Fibroblast of skin of right biceps (primary cell): ENCODE measurements at places on chromosomes 16 and 17.
A peak's percentile ranks its signal among the peaks of the same experiment; 100 is the strongest.

DNA sequence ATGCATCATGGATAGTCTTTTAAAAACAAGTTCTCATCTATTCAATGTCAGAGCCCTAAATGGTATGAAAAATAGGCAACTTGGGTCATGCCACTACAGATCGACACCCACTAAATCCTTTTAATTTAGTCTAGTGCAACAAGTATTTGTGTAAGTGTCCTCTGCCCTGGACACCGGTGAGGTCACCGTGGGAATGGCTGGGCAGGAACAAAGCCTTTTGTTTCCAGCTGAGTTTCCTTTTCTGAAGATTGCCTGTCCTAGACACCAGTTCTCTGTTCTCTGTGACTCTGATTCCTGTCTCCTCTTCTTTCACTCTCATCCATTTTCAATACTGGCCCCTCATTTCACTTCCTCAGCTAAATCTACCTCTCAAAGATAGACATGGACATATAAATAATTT, 446.5 kb downstream of the MAF start:
- no peak for DNase-seq

DNA sequence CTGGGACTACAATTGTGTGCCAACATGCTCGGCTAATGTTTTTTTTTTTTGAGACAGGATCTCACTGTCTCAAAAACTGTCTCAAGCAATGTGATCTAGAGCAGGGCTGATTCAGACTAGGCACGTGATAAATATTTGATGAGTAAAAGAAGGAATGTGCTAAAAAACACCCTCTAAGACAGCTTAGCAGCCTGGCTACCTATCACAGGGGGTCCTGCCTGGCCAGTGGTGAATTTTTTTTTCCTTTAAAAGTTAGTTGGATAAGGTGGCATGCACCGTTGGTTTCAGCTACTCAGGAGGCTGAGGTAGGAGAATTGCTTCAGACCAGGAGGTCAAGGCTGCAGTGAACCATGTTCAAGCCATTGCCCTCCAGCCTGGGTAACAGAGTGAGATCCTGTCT, 14.8 kb upstream of the GPATCH8 start:
- peak; percentile 62 for DNase-seq

DNA sequence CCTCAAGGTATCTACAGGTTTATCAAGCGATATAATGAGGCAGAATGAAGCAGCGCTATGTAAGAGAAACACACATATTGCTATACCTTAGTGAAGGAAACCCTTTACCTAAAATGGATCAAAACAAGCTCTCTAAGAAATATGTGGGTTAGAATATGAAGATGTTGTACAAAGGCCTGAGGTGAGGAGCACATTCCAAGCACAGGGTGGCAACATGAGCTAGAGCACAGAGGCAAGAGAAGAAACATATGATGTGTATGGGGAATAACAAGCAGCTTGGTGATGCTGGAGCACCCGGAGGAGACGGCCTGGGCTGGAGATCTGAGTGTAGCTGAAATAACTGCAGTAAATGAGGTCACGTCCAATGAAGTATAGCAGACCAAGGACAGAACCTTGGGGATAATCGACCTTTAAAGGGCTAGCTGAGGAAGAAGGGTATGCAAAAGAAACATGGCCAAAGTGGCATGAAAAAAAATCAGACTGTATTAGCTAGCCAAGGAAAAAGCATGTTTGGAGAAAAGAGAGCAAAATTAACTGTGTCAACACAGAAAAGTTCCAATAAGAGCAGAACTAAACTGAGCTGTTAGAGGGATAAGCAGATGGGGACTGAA, 44.0 kb downstream of the MARVELD3 start:
- no peak for DNase-seq

DNA sequence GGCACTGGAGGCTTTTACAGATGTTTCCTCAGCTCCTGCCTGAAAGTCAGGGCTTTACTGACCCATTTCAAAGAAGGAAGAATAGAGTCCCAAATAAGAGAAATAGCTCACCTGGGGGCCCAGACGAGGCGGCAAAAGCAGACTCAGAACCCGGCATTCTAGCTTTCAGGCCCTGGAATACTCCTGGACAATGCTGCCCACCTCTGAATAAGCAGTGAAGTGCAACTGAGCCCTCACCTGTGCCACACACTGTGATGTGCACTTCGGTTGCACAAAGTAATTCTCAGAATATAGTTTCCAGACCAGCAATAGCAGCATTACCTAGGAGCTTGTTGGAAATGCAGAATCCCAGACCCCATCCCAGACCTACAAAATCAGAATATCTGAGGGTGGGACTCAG, 54.6 kb downstream of the ZNF423 start:
- no peak for DNase-seq

DNA sequence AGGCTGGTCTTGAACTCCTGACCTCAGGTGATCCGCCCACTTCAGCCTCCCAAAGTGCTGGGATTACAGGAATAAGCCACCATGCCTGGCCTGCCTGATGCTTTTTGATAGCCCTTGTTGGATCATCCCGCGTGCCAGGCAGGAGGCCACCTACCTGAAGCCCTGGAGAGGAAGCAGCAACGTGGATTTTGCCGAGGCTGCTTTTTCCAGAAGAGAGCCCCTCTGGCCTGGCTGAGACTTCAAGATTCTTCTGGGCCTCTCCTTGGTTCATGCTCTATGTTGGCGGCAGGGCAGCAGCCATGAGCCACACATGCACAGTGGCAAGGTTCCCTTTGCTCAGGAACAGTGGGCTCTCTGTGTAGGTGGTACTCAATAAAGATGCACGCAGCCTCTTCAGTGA, 11.5 kb downstream of the KATNB1 start:
- no peak for DNase-seq

- peak; percentile 35 for DNase-seq
Observed at GRCh38 chr16:71542377-71542776, 16.2 kb downstream of the CHST4 start.

GRCh38 chr17:43393944-43394482, 4.8 kb upstream of the ARL4D start:
- peak; percentile 87 for DNase-seq

GRCh38 chr16:87815567-87815966, 49.8 kb upstream of the KLHDC4 start:
- no peak for DNase-seq

DNA sequence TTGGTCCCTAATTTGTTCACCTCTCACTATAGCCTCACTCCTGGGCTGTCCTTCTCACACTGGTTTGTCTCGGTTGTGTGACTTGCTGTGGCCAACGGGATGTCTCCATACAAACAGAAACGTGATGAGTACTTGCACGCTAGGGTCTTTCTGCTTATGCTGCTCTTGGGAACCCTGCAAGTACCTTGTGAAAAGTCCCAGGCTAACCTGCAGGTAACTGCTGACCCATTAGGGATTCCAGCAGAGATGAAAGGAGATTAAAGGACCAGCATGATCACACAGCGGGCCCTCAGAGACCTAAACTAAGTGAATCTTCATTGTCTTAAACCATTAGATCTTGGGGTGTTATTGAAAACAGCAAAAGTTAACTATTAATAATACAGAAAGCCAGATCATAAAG, 562.8 kb upstream of the GOT2 start:
- no peak for DNase-seq

DNA sequence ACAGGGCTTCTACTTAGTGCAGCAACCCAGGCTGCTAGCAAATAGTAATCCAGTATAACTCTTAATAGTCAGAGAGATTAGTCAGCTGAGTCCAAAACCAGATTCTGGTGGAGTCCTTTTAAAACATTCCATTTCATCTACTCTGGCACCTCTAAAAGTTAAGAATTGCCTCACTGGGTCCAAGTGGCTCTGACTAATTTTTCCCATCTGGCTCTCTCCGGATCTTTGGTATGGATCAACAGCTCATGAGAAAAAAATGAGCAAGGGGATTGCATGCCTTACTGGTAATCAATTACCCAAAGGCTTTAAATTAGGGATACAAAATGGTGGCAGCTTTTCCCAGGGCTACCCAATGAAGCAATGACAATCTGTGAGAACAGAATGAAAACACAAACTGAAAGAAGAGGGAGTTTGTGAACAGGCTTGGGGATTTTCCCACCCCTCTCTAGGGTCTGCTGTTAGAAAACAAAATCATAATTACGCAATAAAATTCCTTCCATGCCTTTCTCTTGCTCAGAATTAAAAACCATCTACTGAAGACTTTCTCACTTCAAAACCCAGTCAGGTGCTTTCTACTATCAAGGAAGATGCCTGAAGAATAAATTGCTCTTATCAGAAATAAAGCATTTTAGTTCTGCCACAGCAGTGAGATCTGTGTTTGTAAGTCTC, 84.6 kb upstream of the PMFBP1 start:
- peak; percentile 91 for DNase-seq

DNA sequence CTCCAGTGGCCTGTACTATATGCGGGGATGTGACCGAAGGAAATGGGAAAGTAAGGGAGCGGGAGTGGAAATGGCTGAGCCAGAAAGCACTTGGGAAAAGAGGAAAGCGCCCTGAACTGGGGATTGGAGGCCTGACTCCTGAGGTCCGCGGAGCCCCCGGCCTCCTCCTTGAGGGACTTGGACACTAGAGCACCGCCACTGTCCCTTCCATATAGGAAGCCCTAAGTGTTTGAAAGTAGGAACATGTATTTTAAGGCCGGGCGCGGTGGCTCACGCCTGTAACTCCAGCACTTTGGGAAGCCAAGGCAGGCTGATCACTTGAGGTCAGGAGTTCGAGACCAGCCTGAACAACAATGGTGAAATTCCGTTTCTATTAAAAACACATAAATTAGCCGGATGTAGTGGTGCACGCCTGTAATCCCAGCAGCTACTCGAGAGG, 530 bp upstream of the ZDHHC7 start:
- no peak for DNase-seq

DNA sequence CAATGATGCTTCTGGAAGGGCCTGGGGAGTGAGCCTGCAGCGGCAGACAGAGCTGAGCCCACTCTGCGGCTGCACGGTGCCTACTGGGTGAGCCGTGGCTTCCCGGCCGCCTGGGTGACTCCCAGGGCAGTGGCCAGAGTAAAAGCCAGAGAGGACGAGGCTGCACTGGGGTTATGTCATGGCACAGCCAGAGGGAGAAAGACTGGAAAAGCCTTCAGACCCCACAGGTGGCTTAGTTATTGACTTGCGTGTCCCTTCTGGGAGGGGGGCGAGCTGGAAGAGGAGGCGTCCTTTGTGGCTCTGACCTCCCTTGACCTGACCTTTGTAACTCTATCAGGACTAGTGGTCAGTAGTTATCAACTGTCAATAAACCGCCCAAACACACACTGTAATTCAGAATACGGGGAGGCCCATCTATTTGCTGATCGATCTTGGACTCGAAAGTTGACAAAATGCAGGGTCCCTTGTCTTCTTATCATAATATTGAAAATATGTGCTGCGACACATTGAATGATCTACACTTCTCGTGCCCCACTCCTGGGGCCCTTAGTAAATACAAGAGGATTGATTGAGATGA, 385.9 kb upstream of the ZFHX3 start:
- DNase-seq: no peak

GRCh38 chr17:17073581-17074403, 31.5 kb downstream of the MPRIP start:
- peak; percentile 23 for DNase-seq

DNA sequence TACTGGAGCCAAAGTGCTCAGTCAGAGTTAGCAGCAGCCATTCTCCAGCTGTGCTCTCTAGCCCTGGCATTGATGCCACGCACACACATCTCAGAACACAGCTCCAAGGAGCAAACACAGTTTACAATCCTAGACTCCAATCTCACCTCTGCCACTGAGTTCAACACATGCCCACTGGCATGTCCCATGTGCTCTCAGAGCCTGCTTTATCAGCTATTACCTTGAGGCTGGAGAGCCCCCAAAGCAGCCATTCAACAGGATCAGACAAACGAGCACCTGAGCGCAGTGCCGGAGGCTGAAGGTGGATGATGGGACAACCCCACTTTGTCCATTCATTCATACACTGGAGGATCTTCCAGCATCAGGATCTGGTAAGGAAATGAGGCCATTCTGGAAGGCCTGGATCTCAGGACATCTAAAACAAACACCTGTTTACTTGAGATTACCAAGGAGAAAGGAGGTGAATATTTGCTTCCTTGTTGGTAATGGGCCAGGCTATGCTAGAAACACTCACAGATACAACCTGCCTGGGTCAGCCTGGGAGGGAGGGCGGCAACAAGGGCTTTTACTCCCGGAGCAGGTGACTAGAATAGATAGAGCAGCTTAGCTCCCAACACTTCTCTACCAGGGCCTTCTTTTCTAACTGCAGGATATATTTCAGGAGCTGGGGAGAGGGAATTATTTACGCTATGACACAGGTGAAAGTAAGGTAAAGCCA, 25.4 kb downstream of the RANBP10 start:
- DNase-seq: no peak
